ENCODE measurements at places on chromosomes 1 and 21.

GRCh38 chr1:154574716-154575115 is 7.1 kb downstream of the CHRNB2 start:
- DNase-seq: no peak

- no peak for DNase-seq
Observed at GRCh38 chr1:173603056-173603591, at the start of gene SLC9C2. Gene SLC9C2, minus strand, starts transcription at chr1:173603072. Its CDS starts 1,296 bp downstream, at chr1:173601776.

DNA sequence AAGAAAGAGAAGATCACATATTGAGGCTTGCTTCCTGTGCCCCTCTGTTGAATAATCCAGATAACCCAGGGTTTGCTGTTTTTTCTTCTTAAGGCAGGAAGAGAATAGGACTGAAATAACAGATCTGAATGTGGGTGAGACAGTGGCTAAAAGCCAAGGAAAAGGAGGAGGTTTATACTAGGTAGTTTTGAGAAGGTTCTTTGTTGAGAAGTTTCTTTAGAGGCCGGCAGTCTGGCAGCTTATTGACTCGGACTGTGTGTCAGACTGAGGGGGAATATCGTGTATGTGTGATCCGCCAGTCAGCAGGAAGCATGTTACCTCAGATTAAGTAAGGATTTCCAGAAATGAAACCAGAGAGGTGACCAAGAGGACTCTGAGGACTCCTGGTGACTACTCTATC is 119.8 kb downstream of the PLA2G4A start:
- DNase-seq: no peak

- no peak for DNase-seq
Observed at GRCh38 chr1:160127865-160128523, 12.4 kb downstream of the ATP1A2 start.

GRCh38 chr1:209238356-209238755 is 345.2 kb upstream of the CAMK1G start:
- DNase-seq: no peak

GRCh38 chr1:117150316-117150715 is 28.8 kb upstream of the TRIM45 start:
- no peak for DNase-seq

DNA sequence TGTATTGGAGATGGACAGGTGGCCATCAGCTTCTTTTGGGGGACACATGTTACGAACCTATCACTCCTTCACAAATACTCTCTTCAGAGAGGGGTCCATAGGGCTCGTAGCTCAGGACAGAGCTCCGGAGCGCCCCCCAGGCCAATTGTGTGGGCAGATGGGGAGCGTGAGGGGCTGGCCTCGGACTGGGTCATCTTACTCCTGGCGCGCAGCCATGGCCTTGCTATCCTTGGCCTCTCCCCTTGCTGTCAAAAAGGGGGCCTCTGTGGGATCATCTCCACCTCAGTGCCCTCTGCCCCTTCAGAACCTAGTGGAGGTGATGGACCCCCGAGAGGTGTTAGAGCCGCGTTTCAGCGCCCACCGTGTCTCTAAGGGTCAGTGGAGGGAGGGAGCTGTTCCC is 35.0 kb downstream of the ATP5PO start:
- DNase-seq: no peak

DNA sequence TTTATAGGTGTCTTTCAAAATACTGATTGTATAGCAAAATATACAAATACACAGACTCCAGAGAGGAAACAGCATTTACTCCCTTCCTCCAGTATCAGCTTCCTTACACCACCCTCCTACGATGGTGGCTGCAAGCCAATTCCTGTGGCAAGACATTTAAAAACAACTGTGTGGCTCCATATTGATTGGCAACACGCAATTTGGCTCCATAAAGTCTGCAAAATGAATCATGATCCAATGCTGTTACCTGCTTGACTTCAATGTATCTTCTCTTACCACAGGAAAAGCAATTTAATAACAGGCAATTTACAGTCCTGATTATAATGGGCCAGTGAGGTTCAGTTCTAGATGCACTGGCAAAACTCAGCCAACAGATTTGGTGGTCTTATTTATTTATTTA is 19.7 kb upstream of the ATP6V1G3 start:
- DNase-seq: no peak

DNA sequence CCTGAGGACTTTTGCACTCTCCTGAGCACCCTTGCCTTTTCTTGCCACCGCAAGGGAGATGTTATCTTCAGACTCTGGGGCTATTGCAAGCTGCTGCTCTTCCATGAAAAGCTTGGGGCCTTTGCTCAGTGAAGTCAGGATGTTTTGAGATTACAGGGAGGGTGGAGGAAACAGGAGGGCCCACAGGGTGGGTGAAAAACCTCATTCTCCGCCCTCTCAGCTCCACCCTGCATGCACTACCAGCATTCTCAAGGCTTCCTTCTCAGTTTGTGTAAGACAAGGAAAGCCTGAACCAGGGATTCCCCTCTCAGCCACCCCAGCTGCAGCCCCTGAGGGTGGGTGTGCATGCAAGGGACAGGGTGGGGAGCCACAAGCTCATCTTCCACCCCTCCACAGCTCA is 25.8 kb upstream of the ZNF648 start:
- DNase-seq: no peak

GRCh38 chr1:234067581-234068337 is 163.3 kb downstream of the SLC35F3 start:
- no peak for DNase-seq

- no peak for DNase-seq
Observed at GRCh38 chr1:179817789-179818188, 59.8 kb downstream of the TOR1AIP2 start.

- DNase-seq: no peak
Observed at GRCh38 chr21:43904331-43904781, 39.3 kb downstream of the AGPAT3 start.

DNA sequence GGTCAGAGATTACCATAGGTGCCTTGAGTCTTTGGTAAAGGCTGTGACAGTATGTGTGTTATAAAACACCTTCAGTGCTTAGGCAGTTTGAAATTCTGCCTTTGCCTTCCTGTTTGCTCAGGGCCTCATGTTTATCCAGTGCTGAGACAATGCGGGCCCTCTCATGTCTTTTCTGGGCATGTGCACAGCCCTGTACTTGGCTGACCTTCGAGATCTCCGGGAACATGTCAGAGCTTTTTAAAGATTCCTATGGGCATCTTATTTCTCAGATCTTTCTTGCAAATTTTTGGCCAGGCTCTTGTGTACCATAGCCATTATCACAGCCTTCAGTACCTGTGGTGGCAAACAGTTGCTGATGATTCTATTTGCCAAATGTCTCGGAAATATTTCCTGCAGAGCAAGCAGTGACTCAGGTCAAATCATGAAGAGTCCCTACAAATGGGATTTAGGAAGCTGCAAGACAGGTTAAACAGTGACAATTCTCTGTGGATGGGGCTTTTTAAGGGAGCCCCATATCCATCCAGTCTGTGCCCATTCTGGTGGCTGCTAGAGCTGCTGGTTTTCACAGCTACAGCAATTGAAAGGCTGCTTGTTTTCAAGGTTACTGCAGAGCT is 42.1 kb downstream of the HOOK1 start:
- no peak for DNase-seq

DNA sequence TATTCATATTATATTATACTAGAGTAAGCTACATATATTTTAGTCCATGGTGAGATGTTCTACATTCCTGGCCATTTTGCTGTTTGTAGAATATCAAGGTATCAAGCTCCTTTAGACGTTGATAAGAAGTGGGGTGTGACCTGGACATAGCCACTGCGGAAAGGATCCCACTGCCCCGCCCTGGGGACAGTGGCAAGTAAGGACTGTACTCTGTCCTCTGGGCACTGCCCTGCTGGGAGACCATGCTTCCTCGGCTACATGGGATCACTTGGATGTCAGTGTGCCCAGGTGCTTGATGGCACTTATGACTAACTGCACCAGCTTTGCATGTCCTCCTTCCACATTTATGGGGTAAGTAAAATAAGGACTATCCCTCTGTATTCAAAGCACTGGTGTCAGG is 46.3 kb upstream of the NTPCR start:
- DNase-seq: no peak

- DNase-seq: no peak
Observed at GRCh38 chr1:1144122-1144842, 28.4 kb upstream of the C1orf159 start.

DNA sequence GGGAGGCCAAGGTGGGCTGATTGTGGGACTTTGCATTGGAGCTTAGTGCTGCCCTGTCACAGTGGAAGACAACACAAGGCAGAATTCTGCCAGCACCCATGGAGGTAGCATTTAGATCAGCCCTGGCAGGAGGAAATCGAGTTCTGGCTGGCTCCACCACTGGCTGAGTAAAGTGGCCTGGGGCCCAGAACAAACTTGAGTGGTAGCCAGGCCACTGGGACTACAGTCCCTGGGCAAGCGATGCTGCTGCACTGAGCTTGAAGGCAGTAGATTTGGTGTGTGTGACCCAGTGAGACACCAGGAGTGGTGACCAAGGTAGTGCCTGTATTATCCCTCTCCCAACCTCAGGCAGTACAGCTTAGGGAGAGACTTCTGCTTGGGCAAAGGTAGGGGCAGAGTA is 22.5 kb upstream of the UHMK1 start:
- no peak for DNase-seq
